ENCODE measurements at places on chromosomes 7 and 10.

- DNase-seq = no peak
Observed at GRCh38 chr10:821322-821721, 110.2 kb downstream of the LARP4B start.

DNA sequence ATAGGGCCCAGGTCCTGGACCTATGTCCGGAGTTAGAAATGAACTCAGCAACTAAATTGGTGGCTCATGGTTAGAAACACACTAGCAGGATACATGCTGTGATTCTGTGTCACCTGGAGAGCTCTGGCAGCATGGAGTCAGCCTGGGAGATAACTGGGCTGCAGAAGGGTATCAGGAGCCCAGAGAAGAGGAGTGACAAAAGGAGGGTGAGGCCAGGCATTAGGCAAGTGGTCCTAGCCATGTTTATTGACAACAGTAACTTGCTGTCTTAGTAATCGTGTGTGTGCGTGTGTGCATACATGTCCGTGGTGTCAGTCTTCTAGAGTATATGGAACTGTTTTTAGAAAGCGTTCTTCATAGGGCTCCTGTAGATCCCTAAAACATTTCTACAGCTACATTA lies 157.5 kb upstream of the PHYHIPL start:
- DNase-seq = no peak

DNA sequence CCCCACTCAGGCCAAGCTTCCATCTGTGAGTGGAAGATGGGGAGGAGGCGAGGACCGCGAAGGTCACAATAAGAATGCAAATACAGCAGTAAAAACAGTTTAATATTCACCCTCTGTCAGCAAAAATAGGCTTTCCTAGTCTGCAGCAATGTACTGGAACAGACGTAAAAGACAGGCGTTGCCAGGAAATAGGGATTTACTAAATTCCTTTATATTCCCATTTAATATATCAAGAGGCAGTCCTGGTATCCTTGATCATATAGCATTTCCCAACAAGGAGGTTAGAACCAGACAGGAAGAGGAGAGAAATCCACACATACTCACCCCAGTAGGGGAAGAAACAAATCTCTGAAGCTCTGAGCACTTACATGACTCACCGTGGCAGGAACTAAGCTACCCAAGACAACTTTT lies 1054.9 kb upstream of the C7orf33 start:
- DNase-seq = no peak

- DNase-seq = no peak
Observed at GRCh38 chr10:103761075-103761920, 94.1 kb downstream of the SH3PXD2A start.

GRCh38 chr10:48768144-48768766 lies 83.6 kb downstream of the WDFY4 start:
- no peak for DNase-seq

GRCh38 chr7:117776224-117776623 lies 97.0 kb downstream of the CTTNBP2 start:
- DNase-seq = no peak

DNA sequence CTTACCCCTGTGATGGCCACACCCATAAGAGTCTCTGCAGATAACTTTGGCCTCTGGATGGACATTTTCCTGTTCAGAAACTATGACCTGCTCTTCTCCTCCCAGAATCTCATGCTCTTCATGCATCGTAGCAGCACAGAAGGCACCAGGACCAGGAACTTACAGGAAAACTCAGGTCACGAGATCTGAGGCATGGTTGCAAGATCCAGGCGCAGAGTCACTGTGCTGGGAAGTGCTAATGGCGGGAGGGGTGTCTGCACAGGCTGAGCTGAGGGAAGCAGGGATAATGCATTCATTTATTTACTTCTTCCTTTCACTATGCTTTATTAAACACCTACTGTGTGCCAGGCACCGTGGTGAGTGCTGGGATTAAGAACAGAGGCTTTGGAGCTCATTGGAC lies 48.2 kb upstream of the LOXL4 start:
- DNase-seq = no peak

GRCh38 chr10:42690449-42691360 lies 52.3 kb upstream of the ZNF33B start:
- DNase-seq = no peak

- DNase-seq = no peak
Observed at GRCh38 chr7:48067475-48067874, 21.6 kb upstream of the UPP1 start.

- peak; percentile 71 for DNase-seq
Observed at GRCh38 chr10:93437086-93437945, 44.8 kb downstream of the MYOF start.

DNA sequence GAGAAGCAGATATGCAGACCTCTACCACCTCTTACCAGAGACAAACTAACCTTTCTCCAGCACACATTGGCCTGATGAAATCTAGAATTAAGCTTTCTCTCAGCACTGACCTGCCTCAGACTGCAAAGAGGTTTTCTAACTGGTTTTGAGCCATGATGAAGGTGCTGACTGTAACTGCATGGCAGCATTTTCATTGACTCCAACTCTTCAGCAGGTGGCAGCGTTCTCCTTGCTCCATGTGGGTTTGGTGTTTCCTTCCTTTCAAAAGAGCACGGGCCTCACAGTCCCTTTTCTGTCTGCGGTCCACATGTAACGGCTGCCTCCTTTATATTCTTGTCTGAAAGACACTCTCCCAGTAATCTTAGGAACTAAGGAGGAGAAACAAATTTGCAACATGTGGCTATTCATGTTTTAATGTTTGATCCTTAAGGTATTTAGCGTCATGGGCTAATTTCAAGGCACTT lies 12.6 kb downstream of the KLLN start:
- DNase-seq = peak; percentile 70

- no peak for DNase-seq
Observed at GRCh38 chr7:27746978-27747377, 7.0 kb downstream of the TAX1BP1 start.

DNA sequence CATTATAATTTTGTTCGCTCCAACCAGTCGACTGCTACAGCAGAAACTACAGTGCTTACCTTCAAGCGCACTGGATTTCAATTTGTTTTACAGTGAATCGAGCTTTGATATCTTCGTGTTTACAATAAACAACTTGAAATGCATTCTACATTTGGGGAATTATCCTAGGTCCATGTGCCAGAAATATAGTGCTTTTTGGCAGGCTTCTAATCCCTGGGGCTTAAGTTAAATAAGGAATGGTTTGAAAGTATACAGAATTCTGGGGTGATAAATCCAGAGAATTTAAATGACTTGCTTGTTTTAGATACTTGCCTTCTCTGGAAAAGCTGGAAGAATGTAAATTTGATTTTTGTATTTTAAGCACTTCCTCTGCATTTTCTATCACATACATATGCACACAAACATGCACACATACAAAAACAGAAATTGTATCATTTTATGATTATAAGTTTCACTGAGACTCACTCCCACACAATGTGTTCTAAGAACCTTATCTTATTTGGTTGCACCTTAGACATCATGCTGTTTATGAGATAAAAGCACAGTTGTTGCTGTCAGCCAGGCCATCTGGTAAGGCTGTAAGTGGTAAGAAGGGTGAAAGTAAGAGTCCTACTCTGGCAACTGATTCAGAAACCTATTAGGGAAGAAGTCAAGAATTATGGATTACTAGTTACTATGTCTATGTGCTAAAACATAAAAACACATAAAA lies 347.2 kb upstream of the KCND2 start:
- no peak for DNase-seq

DNA sequence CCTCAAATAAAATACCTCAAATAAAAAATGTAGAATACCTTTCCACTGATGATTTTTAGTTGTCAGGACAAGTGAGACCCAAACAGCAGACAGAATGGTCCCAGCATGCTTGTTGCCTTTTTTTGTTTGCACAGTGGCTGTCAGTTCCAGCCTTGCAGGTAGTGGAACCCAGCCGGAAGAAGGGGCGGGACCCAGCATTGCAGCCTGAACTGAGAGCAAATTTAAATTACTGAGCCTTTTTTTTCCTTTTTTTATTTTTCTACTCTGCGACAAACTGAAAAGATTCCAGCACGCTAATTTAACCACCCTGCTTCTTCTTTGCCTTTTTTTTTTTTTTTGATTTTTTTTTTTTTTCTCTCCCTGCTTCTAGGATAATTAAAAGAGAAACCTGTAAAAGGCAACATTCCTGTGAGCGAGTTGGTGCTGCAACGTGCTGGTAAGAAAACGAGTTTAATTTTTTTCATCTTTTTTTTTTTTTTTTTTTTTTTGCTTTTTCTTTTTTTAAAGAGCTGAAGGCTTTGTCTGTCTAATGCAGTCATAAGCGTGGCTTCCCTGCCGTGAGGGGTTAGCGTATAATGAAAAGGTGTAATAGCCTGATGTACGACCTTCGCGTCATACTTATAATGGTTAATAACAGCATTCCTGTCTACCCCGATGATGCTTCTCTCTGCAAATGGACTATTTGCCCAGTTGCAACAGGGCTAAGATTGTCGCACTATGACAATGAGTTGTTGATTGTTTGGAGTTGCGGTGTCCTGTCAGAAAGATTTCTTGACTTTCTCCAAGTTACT lies 555.3 kb upstream of the CELF2 start:
- no peak for DNase-seq

DNA sequence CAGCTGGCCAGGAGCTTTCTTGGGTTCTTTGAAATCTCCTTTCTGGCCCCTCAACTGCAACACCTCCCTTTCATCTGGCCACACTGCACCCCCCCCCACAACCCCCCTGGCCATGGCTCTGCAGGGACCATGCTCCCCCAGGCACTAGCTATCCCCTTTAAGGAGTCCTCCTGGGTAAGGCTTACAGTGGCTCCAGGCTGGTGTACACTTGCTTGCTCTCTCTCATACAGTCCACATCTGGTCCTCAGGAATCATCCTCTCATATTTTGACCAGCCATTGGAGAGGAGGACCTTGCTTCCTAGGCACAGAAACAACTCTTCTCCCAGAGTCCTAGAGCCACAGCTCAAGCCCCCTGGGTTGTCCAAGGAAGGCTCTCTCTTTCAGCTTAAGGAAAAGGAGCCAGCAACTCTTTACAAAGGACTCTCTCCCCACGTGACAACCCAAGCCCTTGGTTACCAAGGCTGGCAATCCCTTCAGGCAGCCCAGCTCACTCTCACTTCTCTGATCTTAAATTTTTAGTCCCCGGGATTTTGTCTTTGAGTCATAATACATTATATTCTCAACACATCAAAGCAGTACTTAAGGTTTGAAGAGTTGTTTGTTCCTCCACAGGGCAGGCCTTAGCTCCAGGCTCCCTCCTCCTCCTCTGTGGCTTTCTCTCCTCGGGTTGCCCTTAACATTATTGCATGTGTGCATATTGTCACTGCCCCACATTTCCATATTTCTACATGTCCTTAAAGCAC lies 9.9 kb downstream of the GARIN1A start:
- DNase-seq = no peak

DNA sequence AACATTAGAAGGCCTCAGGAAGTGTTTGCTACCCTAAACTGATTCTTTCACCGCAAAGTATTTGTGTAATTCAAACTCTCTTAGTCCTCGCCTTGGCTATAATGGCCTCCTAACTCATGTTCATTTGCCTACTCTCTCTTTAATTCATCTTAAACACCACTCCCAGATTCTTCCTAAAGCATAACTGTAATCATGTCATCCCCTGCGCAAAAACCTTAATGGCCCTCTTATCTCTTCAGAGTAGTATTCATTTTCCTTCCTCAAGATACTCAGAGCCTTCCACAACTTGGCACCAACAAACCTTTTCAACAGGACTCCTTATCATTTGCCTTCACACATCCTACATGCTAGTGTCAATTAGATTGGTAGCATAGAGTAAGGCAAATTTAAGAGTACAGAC lies 42.9 kb downstream of the CSTF2T start:
- DNase-seq = no peak

DNA sequence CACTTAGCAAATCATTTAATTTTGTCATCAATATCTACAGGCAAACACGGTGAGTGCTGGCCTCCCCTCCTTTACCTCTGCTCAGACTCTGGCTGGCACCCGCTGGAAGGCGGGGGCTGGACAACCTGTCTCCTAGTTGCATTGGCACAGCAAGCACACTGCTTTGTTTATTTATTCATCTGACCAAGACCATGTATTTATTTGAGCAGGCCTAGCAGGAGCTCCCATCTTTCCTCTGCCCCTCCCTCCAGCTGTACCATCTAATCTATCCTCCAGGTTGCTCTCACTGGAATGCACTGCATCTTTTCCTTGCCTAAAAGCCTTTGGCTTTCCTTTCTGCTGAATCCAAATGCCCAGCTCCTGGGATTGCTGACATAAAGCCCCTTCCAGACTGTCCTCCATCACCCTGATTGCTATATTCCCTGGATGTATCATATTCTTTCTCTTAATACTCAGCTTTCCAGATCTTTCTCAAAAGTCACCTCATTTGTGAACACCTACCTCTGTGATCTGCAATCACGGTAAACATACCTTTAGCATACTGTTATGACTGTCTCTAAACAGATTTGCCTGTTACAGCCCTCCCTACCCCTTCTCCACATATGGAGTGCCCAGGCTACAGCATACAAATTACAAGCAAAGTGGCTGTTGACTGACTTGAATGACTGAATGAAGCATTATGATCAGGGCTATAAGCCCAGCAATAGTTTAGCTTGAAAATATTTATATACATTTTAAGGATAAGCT lies 9.6 kb downstream of the ELMO1 start:
- no peak for DNase-seq

DNA sequence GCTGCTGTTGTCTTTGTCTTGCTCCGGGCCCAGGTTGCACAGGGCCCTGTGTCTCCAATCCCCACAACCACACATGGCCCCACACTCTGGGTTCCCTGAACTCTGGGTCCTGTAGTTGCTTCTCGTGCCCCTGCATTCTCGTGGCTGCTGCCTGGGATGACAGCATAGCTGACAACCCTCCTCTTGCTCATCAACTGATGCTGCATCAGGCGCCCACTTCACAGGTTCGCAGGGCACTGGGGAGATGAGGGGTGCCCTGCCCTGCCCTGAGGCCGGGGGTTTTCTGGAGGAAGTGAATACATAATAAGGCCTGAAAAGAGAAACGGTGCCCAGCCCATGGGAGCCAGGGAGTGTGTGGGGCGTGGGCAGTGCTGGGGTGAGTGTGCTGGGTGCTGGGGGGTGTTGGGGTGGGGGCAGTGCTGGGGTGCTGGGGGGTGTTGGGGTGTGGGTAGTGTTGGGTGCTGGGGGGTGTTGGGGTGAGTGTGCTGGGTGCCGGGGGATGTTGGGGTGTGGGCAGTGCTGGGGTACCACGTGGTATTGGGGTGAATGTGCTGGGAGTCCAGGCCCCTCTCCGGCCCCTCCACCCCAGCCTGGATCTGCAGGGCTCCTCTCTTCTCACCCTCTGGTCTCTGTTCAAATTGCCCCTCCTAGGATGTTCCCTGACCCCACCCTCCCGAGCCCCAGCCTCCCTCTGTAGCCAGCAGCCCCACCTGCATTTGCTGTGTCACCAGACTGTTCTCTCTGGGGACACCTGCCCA lies 2.0 kb upstream of the MTG1 start:
- DNase-seq = no peak

GRCh38 chr10:115272482-115272881 lies 179.3 kb downstream of the ATRNL1 start:
- no peak for DNase-seq

Data from pons (tissue), 1 donor.